ENCODE measurements at places on chromosomes 3 and 15.
A peak's percentile ranks its signal among the peaks of the same experiment; 100 is the strongest.

- no peak for DNase-seq
These were observed 5.7 kb downstream of the LYSMD2 start for GRCh38 chr15:51731549-51732267.

DNA sequence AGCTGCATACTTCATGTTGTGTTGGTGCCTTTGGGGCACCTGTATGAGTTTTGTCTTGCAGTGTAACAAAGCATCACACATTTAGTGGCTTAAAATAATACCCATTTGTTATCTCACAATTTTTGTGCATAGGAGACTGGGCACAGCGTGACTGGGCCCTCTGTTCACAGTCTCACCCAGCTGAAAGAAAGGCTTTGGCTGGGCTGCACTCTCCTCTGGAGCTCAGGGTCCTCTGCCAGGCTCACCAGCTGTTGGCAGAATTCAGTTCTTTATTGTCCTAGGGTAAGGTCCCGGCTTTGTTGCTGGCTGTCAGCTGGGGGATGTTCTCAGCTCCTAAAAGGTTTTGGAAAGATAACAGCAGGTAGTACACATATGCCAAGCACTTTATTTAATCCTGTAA, 263.3 kb downstream of the CLSTN2 start:
- no peak for DNase-seq

DNA sequence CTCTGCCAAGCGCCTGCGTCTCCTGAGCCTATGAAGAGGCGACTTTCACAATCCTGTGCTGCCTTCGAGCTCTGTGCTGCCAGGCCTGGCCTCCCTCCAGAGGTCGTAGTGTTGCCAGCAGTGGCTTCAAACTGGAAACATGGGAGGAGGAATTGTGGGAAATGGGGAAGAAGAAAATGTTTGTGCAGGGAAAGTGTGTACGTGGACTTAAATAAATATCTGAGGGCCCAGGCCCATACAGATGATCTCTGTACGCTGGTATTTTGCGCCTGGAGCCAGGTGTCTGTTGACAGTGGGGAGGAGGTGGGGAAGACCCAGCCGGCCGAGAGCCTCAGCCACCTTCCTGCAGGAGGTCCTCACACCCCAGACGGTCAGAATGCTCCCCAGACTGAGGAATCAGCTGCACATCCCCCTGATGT, 44.6 kb downstream of the ZBTB38 start:
- DNase-seq, result no peak

DNA sequence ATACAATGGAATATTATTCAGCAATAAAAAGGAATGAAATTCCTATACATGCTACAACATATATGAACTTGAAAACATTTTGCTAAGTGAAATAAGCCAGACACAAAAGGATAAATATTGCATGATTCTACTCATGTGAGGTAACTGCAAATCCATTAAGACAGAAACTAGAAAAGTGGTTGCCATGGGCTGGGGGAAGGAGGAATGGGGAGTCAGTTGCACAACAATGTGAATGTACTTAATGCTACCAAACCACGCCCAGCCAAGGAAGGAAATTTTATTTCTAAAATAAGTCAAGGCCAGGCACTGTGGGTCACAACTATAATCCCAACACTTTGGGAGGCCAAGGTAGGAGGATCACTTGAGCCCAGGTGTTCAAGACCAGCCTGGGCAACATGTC, 9.8 kb upstream of the GMPPB start:
- no peak for DNase-seq

GRCh38 chr3:46984591-46985459, 5.4 kb downstream of the NBEAL2 start:
- no peak for DNase-seq

DNA sequence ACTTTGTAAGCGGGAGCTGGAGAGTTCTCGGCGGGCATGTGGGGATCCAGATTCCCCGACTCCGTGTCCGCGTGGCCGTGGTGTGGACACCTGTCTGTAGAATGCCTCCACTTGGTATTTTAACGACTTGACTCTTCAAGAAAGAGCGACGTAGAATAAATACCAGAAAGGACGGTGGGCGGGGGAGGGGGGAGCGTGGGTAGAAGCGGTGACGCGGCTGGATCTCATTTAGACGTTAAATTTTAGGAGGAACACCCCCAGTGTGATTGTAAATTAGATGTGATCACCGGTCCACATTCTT, 620 bp upstream of the PYGO1 start:
- DNase-seq, result no peak

DNA sequence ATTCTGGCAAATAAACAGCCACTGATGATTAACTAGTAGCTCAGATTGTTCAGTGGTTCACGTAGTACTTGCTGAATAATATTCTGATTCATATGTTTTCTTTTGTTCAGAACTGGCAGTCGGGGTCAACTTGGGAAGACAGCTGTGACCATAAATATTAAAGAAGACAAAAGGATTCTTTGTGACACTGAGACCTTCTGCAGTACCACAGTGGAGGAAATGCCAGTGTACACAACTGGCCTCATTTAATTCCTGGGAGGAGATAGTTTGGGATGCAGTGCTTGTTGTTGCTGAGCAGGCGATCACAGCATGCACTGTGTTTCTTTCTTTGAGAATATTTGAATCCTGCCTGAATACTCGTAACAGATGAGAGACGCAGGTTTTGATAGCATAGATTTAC, 26.7 kb upstream of the MCF2L2 start:
- DNase-seq, result no peak

DNA sequence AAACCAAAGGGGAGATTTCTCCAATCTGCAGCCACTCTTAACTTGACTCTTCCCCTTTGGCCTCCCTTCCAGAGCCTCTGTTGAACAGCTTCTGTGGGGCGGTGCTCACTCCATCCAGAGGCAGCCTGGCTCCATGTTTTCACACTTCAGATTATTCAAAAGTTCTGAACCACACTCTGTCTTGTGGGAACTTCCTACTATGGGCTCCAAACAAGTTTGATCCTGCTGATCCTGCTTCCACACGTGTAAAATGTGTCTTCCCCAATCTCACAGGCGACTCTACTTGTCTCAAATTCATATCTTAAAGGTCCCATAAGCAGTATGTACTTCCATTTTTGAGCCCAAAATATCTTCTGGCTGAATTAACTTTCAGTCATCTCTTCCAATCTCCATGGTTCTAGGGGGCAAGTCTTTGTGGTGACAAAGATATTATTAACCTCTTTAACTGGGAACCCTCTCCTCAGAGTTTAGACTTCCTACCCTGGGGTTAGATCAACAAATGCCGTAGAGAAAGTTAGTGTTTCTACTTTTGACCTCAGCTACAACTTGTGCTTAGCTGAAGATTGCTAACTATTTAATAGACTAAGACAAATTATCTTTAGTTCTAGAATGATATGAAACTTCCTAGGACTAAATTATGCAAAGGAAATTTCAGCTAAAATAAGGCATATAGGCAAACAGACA, 176.3 kb upstream of the BCL6 start:
- DNase-seq, result no peak

GRCh38 chr3:189714991-189715961, 84.1 kb downstream of the TP63 start:
- no peak for DNase-seq

- no peak for DNase-seq
These were observed 55.0 kb downstream of the TMEM44 start for GRCh38 chr3:194577986-194578905.

- DNase-seq, result no peak
These were observed 160.4 kb upstream of the SLC2A2 start for GRCh38 chr3:171186817-171187500.

GRCh38 chr15:78715434-78715833, 74.4 kb upstream of the CHRNB4 start:
- DNase-seq, result no peak

GRCh38 chr3:48576647-48577046, 13.1 kb upstream of the UCN2 start:
- DNase-seq, result no peak

DNA sequence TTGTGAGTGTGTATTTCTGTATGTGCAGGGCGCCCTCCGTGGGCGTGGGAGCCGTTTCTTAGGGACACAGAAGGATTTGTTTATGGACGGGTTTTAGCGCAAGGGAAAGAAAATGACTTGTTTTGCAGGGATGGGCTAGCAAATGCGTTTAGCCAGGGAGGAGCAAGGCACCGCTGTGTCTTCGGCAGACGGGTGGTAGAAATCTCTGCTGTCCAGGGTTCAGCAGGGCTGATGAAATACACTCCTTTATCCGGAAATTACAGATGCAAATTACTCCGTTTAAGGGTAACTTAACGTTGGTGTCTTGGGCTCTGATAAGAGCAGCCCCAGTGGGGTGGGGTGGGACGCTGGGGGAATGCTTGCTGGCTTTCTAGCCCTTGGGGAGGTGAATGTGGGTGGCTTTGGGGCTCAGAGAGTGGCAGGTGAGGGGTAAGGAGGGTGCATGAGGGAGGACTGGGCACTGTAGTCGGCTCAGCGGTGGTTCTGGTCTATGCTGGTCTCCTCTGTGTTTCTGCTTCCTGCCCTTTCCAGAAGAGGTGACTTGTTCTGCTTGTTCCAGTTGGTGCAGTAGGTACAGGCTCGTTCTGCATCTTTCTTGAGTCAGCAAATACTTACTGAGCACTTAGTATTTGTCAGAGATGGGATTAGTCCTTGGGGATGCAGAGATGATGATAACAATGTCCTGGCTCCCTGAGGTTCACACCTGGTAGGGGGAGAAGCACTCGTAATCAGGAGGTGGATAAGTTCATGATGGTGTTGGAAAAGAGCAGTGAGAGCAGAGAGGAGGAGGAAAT, 954 bp downstream of the SV2B start:
- no peak for DNase-seq

- no peak for DNase-seq
These were observed 368.3 kb upstream of the DCBLD2 start for GRCh38 chr3:99269606-99270351.

DNA sequence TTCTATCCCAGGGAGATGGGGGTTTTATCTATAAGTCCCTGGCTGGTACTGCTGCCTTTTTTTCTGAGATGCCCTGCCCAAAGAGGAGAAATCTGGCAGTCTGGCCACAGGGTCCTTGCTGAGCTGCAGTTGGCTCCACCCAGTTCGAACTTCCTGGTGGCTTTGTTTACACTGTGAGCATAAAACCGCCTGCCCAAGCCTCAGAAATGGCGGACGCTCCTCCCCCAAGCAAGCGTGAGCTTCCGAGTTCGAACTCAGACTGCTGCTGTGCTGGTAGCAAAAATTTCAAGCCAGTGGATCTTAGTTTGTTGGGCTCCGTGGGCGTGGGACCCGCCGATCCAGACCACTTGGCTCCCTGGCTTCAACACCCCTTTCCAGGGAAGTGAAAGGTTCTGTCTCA, 126.8 kb upstream of the SUCLG2 start:
- DNase-seq, result no peak

GRCh38 chr3:177351757-177352158, 154.5 kb upstream of the TBL1XR1 start:
- peak; percentile 49 for DNase-seq

DNA sequence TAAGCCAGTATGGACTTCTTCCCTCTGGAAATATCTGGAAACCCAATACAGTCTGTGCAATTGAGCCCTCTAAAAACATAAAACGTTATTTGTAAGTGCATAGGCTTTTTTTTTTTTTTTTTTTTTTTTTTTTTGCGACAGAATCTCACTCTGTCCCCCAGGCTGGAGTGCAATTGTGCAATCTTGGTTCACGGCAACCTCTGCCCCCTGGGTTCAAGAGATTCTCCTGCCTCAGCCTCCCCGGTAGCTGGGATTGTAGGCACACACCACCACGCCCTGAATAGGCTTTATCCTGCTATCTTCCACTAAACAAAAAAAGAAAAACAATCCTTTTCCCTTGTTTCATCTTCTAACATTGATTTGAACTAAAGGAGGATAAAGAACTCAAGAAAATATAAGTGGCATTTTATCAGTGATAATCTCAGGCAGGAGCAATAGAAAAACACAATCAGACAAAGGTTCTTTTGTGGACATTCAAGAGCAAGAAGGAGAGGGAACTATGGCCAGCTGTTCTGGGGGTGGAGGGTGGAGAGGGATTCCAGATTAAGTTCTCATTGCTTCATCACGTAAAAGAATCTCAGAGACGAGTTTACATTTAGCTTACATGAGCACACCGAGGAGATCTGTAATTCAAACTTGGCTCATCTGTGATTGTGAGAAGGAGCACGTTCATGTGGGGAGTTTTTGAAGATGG, 68.6 kb downstream of the ITGB5 start:
- DNase-seq, result no peak

DNA sequence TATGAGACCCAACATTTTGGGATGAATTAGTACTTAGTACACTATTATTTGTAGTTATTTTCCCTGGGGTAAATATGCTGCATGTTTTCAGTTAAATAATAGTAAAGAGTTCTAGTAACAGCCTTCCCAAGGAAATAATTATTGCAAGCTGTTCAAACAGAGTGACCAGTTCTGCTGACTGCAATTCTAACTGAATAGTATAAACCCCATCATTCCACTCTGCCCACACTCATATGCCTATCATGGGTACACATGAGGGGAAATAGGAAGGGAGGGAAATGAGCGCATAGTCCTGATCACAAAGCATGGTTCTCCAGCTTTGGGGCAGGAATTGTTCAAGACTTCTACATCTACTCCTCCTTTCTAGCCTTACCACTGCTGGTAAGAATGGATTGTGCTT, 18.7 kb downstream of the UQCC5 start:
- no peak for DNase-seq

DNA sequence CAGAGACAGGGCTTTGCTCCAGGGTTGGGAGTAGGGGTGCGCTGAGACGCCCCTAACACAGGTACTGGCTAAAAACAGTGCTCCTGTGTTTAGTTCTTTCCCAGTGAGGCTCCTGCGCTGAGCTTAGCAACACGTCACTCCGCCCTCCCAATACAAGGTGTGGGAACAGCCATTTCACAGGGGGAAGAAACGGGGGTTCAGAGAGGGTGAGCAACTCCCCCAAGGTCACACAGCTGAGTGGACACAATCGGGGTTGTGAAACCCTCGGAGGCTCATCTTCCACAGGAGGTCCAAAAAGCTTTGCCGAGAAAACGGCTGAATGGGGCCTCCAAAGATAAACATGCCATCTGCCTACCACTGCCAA, 628 bp downstream of the PRRT3 start:
- no peak for DNase-seq

GRCh38 chr3:70138606-70139005, 139.1 kb downstream of the SAMMSON start:
- DNase-seq, result no peak

GRCh38 chr3:56610669-56611335, 53.8 kb downstream of the CCDC66 start:
- DNase-seq, result no peak

DNA sequence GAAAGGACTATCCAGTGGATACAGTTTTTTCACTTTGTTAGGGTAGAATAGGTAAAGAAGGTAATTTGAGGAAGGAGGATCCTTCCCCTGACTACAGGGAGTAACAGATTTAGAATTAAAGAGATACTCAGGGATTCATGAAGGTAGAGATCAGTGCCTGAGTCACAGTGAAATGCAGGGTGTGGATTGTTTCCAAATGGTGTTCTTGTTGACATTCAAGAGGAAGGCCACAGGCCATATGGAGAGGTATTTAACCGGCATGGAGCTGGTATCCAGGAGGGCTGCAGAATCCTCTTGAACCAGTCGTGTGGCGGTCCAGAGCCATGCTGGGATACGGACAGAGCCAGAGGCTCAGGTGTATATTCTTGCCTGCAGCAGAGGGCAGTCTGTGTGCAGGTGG, 28.2 kb downstream of the GYG1 start:
- DNase-seq, result no peak

- no peak for DNase-seq
These were observed 219.9 kb downstream of the GAP43 start for GRCh38 chr3:115843206-115843605.

- DNase-seq, result no peak
These were observed 70.4 kb upstream of the DLG1 start for GRCh38 chr3:197368821-197369220.

- no peak for DNase-seq
These were observed 95.2 kb downstream of the AQP9 start for GRCh38 chr15:58233341-58233740.

GRCh38 chr3:58693940-58694850, 27.6 kb upstream of the FAM3D start:
- no peak for DNase-seq
